Esophagus squamous epithelium (tissue), 5 donors: ENCODE measurements at places on chromosomes 16 and 17.

DNA sequence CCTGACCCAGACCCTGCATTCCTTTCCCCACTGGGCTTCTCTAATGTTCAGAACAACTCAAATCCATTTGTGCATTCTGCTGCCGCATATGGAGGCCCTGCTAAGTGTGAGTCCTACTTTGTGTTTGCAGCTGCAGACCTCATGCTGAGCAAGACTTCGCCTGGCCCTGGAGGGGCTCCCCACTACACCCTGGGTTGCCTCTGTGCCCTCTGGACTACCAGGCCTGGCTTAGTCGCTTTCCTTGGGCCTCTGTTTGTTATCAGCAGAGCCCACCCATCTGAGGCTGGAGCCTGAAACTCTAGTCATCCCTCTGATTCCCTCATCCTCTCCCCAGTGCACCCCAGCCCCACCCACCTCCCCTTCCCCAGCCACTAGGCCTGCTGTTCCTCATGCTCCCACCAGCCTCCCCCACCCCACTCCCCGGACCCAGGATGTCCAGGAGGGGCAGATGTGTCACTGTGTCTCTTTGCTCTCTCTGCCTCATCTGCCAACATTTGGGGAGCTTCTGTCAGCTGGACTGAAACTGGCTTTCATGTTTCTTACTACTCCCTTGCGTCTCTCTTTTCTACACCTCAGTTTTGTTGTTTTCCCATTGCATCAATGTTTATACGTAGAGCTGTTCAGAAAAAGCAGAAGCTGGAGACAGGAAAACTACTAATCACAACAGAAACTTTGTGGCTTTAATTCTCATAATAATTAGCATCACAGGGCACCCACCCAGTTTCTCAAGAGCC lies 17.9 kb upstream of the CD300E start:
- no peak overlapping the region for H3K4me3 ChIP-seq
- H3K4me1 ChIP-seq, result no peaks in the 10 kb centered on the region
- H3K36me3 ChIP-seq, result no peaks in the 10 kb centered on the region
- no peak for DNase-seq
- no peaks in the 10 kb centered on the region for H3K27me3 ChIP-seq

DNA sequence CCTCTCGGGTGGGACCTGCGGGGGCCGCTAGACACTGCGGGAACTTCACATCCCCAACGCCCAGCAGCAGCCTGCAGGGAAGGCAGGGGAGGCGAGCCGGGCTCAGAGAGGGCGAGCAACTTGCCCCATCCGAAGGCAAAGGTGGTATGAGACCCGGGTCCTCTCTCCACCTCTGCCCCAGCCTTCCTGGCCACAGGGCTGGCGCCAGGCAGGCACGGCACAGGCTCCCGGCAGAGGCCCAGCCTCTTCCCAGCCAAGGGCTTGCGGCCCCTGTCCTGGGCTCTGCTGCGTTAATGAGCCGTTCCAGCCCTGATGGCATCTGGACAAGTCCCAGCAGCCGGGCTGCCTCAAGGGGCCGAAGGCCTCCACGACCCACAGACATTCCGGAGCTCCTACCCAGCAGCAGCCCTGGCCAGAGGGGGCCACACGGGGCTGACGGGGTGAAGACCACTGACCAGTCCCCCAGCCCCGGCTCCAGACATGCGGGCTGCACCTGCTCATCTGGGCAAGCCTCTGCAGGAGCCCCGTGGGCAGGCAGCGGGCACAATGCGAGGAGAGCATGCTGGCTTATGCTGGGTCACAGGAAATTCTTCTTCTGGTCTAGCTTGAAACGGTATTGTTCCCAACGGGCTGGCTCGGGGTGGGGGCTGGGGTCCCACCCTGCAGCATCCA lies 1.2 kb upstream of the HS3ST6 start:
- H3K36me3 ChIP-seq, result no peaks in the 10 kb centered on the region
- H3K27me3 ChIP-seq, result peaks cover 98% of the 10 kb centered on the region
- H3K4me3 ChIP-seq, result no peak overlapping the region

GRCh38 chr17:39746145-39746461 lies 8.4 kb downstream of the GRB7 start:
- H3K36me3 ChIP-seq, result peaks cover 5% of the 10 kb centered on the region
- DNase-seq, result no peak
- H3K4me1 ChIP-seq, result peaks cover 4% of the 10 kb centered on the region
- no peaks in the 10 kb centered on the region for H3K27me3 ChIP-seq
- no peak overlapping the region for H3K4me3 ChIP-seq
- H3K27ac ChIP-seq, result no peak overlapping the region

DNA sequence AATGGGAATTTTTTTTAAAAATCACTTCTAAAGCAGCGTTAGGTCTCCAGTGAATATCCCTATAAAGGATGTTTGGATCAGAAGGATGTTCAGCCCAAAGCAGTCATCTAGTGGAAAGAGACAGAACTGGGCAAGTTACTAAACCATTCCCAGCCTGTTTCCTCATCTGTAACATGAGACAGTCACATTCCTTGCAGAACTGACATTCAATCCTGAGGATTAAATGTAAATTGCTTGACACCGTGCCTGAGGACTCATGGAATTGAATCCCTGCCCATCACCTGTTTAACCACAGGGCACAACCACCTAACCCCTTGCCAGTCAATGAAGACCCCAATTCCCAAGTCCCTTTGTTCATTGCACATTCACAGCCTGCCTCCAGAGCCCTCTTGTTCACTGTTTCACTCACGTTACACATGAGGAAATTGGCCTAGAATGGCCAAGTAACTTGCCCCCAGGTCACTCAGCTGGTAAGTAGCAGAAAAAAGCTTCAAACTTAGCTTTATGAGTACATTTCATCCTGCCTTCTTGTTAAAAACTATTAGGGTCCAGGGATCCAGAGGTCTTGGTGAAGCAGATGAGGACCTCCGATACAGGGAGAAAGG lies 1.4 kb downstream of the CMTM2 start:
- H3K27me3 ChIP-seq, result no peaks in the 10 kb centered on the region
- H3K27ac ChIP-seq, result no peak overlapping the region
- no peak overlapping the region for H3K4me3 ChIP-seq
- DNase-seq, result no peak
- H3K36me3 ChIP-seq, result no peaks in the 10 kb centered on the region

DNA sequence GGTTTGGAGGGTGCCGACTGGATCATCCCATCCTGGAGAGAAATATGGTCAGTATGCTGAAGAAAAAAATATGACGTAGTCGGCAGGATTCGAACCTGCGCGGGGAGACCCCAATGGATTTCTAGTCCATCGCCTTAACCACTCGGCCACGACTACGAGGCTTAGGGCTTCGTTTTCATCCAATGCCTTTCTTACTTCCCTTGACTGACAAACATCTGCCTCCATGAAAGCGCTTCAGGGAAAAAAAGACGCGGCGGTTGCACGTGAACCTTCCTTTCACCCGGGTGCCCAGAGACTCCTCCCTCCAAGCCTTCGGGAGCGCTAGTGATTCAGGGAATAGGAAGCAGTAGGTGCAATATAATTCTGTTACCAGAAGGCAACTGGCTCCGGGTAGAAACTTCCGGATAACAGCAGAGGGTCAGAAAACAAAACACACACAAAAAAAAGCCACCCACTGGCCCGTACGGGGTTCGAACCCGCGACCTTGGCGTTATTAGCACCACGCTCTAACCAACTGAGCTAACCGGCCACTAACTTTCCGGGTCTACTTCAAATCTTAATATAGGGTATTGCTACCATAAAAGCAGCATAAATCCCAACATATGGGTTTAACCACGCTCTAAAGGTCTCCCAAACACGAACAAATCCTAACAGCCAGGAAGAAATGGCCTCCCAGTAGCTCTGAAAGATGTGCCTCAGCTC lies 16.3 kb upstream of the AURKB start:
- peaks cover 47% of the 10 kb centered on the region for H3K36me3 ChIP-seq
- peaks cover 5% of the 10 kb centered on the region for H3K4me1 ChIP-seq
- peak overlapping the region; percentile 77 for H3K27ac ChIP-seq
- DNase-seq, result no peak

- H3K27ac ChIP-seq, result no peak overlapping the region
- peaks cover 10% of the 10 kb centered on the region for H3K27me3 ChIP-seq
- no peak overlapping the region for H3K4me3 ChIP-seq
- H3K4me1 ChIP-seq, result no peaks in the 10 kb centered on the region
- H3K36me3 ChIP-seq, result no peaks in the 10 kb centered on the region
Observed at GRCh38 chr16:77943801-77944200, 78.5 kb upstream of the CLEC3A start.

DNA sequence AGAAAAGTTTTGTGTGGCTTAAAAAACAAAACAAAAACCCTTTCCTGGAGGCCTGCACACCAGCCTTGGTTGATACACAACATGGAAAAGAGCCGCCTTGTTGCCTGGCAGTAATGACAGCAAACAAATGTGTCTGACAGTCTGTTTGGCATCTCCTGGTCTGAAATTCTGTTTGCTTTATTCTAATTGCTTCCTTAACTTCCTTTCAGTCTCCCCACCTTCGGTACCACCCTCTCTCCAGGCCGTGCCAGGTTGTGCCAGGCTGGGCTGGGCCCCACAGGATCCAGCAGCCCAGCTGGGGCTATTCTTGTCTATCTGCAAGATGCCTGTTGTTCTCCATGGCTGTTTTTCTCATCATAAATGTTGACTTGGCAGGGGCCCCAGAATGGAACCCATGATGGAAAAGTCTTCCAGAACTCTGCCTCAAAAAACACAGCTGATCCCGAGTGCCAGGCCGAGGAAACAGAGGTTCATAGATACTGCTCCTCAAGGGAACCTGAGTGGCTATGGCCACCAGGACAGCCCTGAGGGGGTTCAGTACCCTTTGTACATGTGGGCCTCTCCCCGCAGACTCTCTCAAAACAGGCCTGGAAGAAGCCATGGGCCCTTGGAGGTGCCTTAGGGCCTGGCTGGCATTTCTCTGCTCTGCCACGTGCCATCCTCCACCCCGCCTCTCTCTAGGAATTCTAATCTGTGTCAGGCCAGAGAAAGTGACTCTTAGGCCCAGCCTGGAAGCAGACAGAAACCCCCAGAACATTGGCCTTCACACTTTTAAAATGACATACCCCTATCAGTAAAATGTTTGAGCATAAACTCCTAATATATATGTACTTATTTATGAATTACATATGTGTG lies 50.5 kb downstream of the YPEL2 start:
- H3K4me1 ChIP-seq, result peaks cover 41% of the 10 kb centered on the region
- H3K36me3 ChIP-seq, result no peaks in the 10 kb centered on the region
- DNase-seq, result no peak
- no peaks in the 10 kb centered on the region for H3K27me3 ChIP-seq
- peak overlapping the region; percentile 70 for H3K27ac ChIP-seq

DNA sequence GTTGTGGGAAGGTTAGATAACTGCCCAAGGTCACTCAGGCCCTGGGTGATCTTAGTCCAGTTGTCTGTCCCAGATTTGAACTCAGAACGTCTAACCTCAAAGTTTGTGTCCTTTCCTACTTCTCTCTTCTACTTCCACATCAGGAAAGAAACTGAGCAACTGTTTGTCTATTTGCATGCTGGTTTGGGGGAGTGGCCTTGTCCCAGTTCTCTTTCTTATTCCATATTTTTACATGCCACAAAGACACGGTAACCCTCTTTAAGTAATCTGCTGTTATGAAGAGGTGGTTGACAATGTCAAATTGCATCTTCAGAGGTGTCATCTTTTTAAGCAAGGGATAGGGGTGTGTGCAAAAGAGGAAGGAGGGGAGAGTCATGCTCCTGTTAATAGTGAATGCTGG lies 432.5 kb downstream of the HS3ST3B1 start:
- no peaks in the 10 kb centered on the region for H3K36me3 ChIP-seq
- peaks cover 60% of the 10 kb centered on the region for H3K4me1 ChIP-seq
- no peak overlapping the region for H3K4me3 ChIP-seq
- no peak overlapping the region for H3K27ac ChIP-seq
- no peak for DNase-seq

GRCh38 chr17:57410169-57410568 lies 153.8 kb downstream of the MSI2 start:
- DNase-seq, result no peak
- no peaks in the 10 kb centered on the region for H3K36me3 ChIP-seq
- H3K4me3 ChIP-seq, result no peak overlapping the region
- peaks cover 28% of the 10 kb centered on the region for H3K4me1 ChIP-seq
- no peak overlapping the region for H3K27ac ChIP-seq

GRCh38 chr17:36675250-36675649 lies 73.9 kb downstream of the MRM1 start:
- no peaks in the 10 kb centered on the region for H3K4me1 ChIP-seq
- no peaks in the 10 kb centered on the region for H3K36me3 ChIP-seq
- DNase-seq, result no peak

GRCh38 chr16:79554912-79555311 lies 45.6 kb downstream of the MAF start:
- H3K27me3 ChIP-seq, result no peaks in the 10 kb centered on the region
- H3K4me3 ChIP-seq, result no peak overlapping the region
- H3K4me1 ChIP-seq, result no peaks in the 10 kb centered on the region
- DNase-seq, result no peak
- H3K36me3 ChIP-seq, result no peaks in the 10 kb centered on the region

DNA sequence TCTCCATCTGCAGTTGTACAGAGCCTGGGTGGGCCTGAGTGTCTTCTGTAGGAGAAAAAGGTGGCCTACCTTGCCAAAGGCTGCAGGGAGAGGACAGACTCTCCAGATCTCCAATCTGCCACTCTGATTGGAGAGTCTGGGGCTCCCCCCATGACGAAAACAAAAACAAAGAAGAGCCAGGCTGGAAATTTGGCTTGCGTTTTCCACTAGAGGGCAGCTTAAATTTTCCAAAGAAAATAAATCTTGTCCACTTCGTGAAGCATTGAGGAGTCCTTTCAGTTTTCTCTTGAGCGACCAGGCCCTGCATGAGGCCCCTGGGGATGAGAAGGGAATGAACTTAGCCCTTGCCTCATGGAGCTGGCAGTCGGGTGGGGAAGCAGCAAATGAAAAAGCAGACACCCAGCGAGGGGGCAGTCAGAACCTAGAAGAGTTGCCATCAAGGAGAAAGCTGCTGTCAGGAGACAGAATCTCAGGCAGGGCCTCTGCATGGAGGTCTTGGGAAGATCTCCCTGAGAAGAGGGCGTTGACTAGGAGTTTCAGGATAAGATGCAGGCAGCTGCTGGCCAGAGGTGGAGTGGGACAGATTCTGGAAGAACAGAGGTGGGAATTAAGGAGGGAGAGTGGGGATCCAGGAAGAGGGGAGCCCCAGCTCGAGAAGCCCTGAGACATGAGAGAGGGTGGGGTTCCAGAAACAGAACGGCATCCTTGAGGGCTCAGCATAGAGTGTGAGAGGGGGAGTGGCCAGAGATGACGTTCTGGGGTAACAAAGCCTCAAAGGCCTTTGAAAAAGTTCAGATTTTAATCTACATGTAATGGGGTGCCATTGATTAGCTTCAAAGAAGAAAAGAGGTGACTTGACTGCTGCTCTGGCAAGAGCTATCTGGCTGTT lies 8.4 kb upstream of the SHCBP1 start:
- no peaks in the 10 kb centered on the region for H3K27me3 ChIP-seq
- no peak overlapping the region for H3K27ac ChIP-seq
- DNase-seq, result no peak
- no peaks in the 10 kb centered on the region for H3K36me3 ChIP-seq
- no peak overlapping the region for H3K4me3 ChIP-seq

GRCh38 chr17:69908626-69909368 lies 166.2 kb upstream of the KCNJ16 start:
- no peaks in the 10 kb centered on the region for H3K27me3 ChIP-seq
- H3K4me3 ChIP-seq, result no peak overlapping the region
- no peak overlapping the region for H3K27ac ChIP-seq
- H3K36me3 ChIP-seq, result no peaks in the 10 kb centered on the region

- no peaks in the 10 kb centered on the region for H3K36me3 ChIP-seq
- no peaks in the 10 kb centered on the region for H3K27me3 ChIP-seq
- DNase-seq, result no peak
- H3K4me1 ChIP-seq, result no peaks in the 10 kb centered on the region
Observed at GRCh38 chr16:77739559-77739892, 17.2 kb downstream of the NUDT7 start.
